ENCODE measurements at places on chromosomes 2 and 18. TPM values are rescaled to one million over a fixed set of nuclear protein-coding genes. Genes with fewer than 3 reads are reported as not detected.

DNA sequence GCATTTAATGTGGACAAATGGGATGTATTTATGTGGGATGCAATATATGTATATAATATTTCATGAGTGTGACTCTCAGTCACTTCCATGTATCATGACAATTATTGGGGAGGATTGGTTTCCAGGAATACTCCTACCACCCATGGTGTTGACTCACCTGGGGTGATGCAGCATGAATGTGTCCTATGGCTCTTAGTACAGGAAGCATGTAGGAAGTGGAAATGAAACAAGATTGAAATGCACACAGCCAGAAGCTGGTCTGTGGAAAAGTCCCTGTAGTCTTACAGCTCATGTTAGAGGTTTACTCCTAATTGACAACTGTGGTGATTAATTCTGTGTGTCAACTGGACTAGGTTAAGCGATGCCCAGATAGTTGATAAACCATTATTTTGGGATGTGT lies 89.3 kb upstream of the HAAO start:
- DNase-seq, result no peak

DNA sequence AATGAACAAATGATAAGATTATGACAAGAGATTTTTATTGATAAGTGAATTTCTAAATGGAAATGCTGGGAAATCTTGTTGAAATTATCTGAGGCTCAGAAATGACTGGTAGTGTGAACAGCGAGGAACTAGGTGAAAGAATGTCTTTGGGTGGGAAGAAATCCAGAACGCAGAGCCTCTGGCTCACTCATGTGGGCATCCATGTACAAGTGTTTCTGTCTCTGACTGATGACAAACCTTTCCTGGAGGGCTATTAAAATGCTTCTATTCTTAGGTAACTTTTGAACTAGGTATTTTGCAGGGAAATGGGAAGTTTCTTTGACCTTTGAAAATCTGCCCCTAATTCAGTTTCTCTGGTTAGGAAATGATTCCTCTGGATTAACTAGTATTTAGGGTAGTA lies 598.6 kb downstream of the SLC4A3 start:
- DNase-seq, result no peak

DNA sequence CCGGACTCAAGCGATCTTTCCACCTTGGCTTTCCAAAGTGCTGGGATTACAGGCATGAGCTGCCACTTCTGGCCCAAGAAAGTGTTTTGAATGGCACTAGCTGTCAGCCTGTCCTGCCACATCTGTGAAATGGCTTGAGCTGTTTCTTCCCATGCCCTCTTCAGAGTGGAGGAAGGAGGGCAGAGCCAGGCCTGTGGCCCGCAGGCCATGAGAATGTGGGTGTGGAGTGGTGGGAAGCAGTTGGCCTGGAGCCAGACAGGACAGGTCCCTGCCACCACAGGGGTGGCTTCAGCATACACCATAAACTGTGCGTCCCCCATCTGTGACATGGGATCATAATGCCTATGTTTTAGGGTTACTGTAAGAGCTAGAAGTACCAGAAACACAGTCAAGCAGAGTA lies 6.5 kb downstream of the SLC66A3 start:
- DNase-seq, result no peak

DNA sequence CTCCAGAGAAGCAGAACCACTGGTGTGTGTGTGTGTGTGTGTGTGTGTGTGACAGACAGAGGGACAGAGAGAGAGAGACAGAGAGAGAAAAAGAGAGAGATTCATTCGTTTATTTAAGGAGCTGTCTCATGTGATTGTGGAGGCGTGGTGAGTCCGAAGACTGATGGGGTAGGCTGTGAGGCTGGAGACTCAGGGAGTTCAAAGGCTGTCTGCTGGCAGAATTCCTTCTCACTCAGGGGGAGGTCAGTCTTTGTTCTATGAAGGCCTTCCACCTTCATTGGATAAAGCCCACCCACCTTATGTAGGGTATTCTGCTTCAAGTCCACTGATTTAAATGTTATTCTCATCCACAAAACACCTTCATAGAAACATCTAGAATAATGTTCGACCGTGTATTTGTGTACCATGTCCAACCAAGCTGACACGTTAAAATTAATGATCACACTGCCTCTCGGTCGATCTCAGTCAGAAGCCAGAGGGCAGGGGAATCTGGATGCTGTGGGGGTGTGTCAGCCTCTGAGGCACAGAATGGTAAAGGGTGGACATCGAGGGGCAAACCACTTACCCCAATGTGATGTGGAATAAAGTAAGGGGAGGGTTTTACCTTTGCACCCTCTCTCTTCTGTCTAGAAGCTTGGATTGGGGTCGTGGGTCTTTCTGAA lies 275.6 kb downstream of the SLC4A3 start:
- DNase-seq, result no peak

- DNase-seq, result no peak
Measured at GRCh38 chr2:7963787-7964186, 718.1 kb upstream of the ID2 start.

GRCh38 chr2:221833966-221834365 lies 261.9 kb upstream of the EPHA4 start:
- DNase-seq, result no peak

Gene RIT2
- total RNA-seq, result not detected
